Peyer's patch (tissue), 4 donors: ENCODE measurements at places on chromosomes 1 and 21. TPM values are rescaled to one million over a fixed set of nuclear protein-coding genes. Genes with fewer than 3 reads are reported as not detected.

DNA sequence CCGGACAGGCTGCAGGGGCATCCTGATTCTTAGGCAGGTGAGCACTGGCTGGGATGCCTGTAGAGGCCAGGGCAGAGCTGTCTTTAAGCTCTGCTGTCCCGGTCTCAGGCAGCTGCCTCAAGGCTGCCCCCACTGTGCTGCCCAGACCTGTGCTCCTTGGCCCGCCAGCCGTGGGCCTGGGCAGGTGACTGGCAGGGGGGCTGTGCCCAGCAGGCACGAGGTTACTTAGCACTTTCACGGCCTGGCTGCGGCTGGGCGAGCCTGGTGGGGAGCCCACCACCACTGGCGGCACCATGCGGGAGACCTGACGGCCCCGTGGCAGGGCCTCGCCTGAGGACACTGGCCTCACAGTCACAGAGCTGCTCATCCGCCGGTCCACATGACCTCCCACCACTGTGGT, 8.2 kb downstream of the CRYBG2 start:
- no peaks in the 10 kb centered on the region for H3K4me1 ChIP-seq
- no peak for DNase-seq
- no peaks in the 10 kb centered on the region for H3K27me3 ChIP-seq
- H3K27ac ChIP-seq = no peak overlapping the region

- peak overlapping the region; percentile 92 for H3K4me3 ChIP-seq
- no peaks in the 10 kb centered on the region for H3K27me3 ChIP-seq
- peak overlapping the region; percentile 99 for H3K27ac ChIP-seq
- no peaks in the 10 kb centered on the region for H3K4me1 ChIP-seq
These were observed 1.1 kb upstream of the YBX1 start for GRCh38 chr1:42680921-42681683.

- peak; percentile 24 for DNase-seq
- no peaks in the 10 kb centered on the region for H3K4me1 ChIP-seq
These were observed 7.5 kb downstream of the LRRC3 start for GRCh38 chr21:44462834-44463200.

The SYCP1 gene
- total RNA-seq = not detected

The CFHR3 gene
- total RNA-seq = not detected
